ENCODE measurements at places on chromosomes 3 and 15. TPM values are rescaled to one million over a fixed set of nuclear protein-coding genes. Genes with fewer than 3 reads are reported as not detected.

DNA sequence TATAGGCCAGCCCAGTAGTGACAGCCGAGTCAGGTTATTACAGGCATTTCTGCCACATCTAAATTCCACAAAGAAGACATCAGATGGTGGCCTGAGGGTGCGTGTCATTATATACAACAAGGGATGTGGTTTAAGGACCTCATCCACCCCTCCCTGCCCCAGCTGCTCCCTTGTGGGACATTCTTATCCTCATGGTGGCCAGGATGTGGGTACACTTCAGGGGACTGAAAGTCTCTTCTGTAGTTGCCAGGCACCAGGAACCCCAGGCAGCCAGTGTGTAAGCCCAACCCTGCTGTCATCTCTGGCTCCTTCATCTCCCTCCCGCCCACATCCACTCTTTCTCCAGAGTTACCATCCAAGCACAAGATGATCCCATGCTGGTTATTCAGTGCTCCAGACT, 224.9 kb upstream of the TOPAZ1 start:
- no peaks in the 10 kb centered on the region for H3K36me3 ChIP-seq
- DNase-seq, result no peak
- H3K27me3 ChIP-seq, result no peaks in the 10 kb centered on the region
- H3K27ac ChIP-seq, result no peak overlapping the region

DNA sequence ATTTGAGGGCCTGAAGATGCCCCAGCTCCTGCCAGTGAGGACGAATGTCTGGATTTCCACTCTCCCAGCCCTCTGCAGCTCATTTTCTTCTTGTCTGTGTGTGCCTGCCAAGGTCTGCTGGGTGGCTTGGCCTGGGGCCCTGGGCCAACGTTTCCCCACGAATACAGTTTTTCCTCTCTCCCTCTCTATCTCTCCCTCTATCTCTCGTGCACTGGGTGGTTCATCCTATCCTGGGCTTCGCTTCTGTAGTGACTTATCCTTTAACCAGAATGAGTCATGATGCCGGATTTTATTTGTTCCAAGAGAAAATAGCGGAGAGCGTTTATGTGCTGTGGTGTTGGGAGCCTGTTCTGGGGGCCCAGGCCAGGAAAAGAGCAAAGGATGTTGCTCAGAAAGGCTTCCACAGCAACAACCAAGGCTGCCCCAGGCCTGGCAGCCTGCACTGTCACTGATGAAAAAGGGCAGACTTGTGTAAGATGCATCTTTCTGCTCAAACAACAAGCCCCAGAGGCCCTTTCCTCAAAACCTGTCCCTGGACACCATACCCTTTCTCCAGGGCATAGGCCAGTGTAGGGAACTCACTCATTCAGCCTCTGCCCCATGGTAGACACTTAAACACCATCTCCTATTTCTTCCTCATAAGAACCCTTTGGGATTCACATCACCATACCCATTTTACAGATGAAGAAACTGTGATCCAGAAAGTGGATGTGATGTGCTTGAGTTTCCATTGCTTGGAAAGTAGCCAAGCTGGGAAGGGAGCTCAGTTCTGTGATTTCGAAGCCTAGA, 47.3 kb downstream of the ITGA11 start:
- no peak overlapping the region for H3K4me3 ChIP-seq
- no peaks in the 10 kb centered on the region for H3K36me3 ChIP-seq
- H3K27me3 ChIP-seq, result no peaks in the 10 kb centered on the region

Gene AGTR1
- total RNA-seq, result not detected

Gene CD200R1
- 0.63 TPM for total RNA-seq

DNA sequence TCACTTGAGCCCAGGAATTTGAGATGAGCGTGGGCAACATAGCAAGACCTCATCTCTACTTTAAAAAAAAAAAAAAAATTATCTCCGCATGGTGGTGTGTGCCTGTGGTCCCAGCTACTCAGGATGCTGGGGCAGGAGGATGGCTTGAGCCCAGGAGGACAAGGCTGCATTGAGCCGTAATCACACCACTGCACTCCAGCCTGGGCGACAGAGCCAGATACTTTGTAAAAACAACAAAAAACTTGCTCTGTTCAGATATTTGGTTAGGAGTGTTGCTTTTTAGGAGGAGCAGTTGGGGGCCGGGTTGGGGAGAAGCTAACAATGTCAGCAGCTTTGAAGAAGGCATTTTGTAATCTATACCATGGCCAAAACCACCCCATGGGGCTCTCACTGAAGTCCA, 4.1 kb downstream of the GCNT3 start:
- H3K27ac ChIP-seq, result no peak overlapping the region
- no peak overlapping the region for H3K4me3 ChIP-seq
- H3K27me3 ChIP-seq, result no peaks in the 10 kb centered on the region
- no peaks in the 10 kb centered on the region for H3K36me3 ChIP-seq
- DNase-seq, result no peak

Gene SPESP1
- total RNA-seq, result not detected
